ENCODE measurements at places on chromosomes 3 and 15.
A peak's percentile ranks its signal among the peaks of the same experiment; 100 is the strongest.

DNA sequence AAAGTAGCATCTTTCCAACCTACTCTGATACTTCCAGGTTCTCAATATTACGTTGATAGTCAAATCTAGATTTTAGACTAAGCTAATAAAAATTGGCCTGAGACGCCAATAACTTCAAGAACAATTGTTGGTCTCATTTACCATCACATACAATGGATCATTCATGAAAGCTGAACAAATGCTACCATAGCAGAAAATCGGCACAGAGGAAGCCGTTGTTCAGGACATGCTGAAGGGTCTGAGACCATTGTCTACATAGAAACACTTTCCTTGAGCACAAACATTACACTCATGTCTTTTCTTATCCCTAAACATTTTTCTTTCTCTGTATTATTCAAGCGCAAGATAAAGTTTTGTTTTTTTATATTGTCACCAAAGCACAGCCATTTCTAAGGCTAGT lies 37.2 kb upstream of the FHIT start:
- DNase-seq = no peak

- peak; percentile 93 for DNase-seq
These were observed 118.4 kb downstream of the CTNNB1 start for GRCh38 chr3:41317718-41318117.

- DNase-seq = no peak
These were observed 167.5 kb downstream of the NR2F2 start for GRCh38 chr15:96497951-96498350.

DNA sequence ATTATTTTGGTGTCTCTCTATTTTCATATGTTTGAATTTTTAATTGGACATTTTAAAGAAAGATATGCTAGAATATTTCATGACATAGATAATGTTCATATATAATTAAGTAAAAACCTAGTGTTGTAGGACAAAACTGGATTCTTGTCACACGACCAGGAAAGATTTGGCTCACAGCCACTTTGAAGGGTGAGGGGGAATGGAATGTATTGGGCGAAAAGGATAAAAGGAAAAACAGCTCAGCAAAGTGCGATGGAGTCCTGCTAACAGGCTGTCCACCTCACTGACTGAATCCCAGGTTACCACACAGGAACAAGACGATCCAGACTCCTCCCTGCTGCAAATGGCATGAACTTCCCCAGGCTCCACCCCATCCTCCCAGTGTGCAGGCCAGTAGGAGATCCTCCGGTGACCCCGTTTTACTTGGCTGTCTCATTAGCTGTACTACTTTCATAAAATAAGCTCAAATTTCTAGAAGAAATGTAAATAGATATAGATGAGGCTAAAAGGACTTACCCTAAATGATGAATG lies 186.2 kb downstream of the CD47 start:
- no peak for DNase-seq

- no peak for DNase-seq
These were observed 221.4 kb downstream of the TLE3 start for GRCh38 chr15:69876064-69876940.

GRCh38 chr3:126147932-126148683 lies 32.3 kb downstream of the ALDH1L1 start:
- no peak for DNase-seq

- peak; percentile 59 for DNase-seq
These were observed 87.3 kb downstream of the SMAD6 start for GRCh38 chr15:66789029-66790025.

- no peak for DNase-seq
These were observed 39.1 kb upstream of the LRTM1 start for GRCh38 chr3:54966979-54967378.

GRCh38 chr3:185582236-185582635 lies 3.9 kb upstream of the SENP2 start:
- DNase-seq = no peak

GRCh38 chr3:172679599-172679998 lies 31.3 kb downstream of the NCEH1 start:
- no peak for DNase-seq

DNA sequence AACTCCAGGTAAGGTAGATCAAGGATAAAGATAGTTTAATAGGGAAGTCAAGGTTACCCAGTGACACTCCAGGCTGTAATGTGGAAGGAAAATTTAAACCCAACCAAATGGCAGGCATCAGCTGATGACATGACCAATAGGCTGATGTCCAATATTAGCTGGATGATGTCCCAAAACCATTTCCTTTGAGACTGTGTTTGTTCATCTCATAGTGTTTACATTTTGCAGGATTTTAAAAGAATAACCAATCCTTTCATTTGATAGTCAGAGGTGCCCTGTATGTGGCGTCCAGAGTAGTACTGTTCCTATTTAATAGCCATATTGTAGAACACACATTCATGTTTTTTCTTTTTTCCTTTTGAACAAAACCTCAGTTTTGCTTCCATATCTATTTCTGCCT lies 23.3 kb upstream of the TMEM158 start:
- no peak for DNase-seq

DNA sequence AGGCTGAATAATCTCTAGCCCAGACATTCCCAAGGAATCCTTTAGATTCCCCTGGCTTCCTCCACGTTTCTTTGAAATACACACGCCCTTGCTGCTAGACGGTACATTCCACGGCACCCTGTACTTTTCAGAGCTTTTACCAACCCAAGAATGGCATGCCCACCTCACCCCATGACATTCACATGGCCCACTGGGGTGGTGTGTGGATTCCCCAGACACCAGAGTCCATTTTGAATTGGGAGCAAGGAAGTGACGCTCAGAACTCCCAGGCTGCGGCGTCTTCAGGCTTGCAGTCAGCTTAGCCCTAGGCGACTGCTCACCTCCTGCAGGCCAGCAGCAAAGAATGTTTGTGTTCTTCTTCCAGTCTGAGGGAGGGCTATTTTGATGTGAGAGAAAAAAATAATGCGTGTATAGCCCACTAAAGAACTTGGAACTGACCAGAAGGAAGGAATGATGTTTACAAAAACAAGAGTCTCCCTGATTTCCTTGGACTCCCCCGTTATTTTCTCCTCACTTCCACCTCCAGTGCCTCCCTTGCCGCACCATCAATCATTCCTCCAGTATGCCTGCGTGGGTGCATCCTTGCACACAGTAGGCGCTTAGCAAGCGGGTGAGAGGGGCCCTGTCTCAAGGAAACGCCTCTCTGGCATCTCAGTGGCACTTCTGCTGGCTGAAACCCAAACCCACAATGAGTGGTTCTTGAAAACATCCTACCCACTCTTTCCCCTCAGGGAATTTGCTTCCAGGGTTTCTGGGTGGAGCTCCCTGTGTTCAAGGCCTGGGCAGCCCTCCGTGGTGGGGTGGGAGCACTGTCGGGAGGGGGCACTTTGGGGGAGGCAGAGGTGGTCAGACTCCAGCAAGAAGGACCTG lies 59.9 kb downstream of the SMAD6 start:
- peak; percentile 55 for DNase-seq

- peak; percentile 16 for DNase-seq
These were observed 47.4 kb downstream of the TMEM266 start for GRCh38 chr15:76107169-76107568.

GRCh38 chr15:89531796-89532537 lies 35.6 kb upstream of the RHCG start:
- DNase-seq = no peak

DNA sequence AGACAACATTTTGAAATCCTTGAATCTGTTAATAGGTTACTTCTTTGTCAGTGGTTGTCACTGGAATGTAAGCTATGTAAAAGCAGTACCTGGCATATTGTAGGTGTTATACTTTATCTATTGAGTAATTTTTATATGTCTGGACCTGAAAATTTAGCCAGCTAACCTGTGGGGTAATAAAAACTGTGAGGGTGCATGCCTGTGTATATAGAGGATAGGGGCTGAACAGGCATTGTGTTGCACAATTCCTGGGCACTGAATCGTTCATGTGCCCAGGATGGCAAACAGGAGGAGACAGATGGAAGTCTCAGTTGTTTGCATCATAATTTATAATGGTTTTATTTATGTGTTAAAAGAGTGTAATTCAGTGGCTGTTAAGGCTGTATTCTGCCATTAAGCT lies 67.1 kb downstream of the ARMC8 start:
- DNase-seq = no peak

DNA sequence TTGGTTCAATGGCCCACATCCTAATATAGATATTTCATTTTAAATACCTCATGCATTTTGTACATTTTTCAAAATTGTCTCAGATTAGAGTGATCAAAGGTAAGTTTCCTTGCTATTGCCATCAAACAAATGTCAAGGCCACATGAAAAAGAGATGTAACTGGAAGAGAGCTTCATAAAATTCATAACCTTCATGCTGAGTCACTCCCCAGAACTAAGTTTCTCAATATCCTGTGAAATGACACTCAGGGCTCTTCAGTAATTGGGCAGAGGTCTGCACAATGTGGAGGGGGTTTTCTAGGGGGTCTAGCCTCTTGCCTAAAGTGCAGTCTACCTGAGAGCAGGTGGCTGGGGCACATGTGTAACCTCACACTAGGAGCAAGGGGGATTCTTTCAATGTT lies 152.2 kb upstream of the SLC2A2 start:
- no peak for DNase-seq

DNA sequence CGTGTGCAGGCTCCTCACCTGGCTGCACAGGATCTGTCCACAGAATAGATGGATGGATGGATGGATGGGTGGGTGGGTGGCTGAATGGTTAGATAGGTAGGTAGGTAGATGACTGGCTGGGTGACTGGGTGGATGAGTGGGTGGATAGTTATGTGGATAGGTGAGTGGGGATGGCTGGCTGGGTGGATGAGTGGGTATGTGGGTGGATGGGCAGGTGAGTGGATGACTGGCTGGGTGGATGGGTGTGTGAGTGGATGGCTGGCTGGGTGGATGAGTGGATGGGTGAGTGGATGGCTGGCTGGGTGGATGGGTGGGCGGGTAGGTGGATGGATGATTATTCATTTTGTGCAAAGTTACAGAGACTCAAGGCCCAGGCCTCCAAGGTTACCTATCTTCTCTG lies 172.9 kb upstream of the CTDSPL start:
- DNase-seq = no peak

DNA sequence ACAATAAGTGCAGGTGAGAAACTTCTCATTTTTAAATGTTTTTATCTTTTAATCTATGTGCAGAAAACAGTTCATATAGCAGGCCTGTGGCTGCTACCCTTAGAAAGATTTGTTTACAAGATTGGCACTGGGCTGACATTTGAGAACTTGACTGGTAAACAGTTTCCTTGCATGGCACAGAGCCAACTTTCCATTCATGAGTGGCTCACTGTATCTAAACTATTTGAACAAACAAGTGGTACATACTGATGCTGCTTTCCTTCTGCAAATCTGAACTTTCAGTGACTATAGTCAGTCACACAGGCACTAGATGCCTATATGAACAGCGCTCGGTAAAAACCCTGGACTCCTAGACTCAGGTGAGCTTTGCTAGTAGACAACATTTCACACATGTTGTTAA lies 6.3 kb upstream of the GTPBP8 start:
- DNase-seq = peak; percentile 6
